M059J (cell line): ENCODE measurements at places on chromosomes 1 and 21. TPM values are rescaled to one million over a fixed set of nuclear protein-coding genes. Genes with fewer than 3 reads are reported as not detected.

LCE1B gene
- total RNA-seq = not detected in 2 replicates

DNA sequence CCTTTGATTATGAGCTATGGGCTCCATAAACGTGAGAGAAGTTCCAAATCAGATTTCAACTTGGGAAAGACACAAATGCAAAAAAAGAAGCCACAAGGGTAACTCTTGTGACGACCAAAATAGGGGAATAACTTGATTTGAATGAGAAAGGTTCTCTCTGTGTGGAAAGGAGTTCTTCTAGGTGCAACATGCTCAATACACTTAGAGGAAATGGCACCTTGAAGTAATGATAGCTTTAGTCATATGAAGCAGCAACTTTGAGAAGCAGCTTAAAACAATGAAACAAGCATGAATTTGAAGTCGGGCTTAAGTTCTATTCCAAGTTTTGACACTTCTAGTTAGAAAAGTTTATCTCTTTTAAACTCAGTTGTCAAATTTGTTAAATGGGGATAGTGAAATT, 21.8 kb upstream of the RGS1 start:
- no peak for DNase-seq

- DNase-seq = peak; percentile 69
Observed at GRCh38 chr21:16912075-16912474, 600.8 kb upstream of the CXADR start.

- no peak for DNase-seq
Observed at GRCh38 chr1:98783821-98784220, 122.3 kb downstream of the SNX7 start.
